ENCODE measurements at places on chromosomes 3 and 15.

DNA sequence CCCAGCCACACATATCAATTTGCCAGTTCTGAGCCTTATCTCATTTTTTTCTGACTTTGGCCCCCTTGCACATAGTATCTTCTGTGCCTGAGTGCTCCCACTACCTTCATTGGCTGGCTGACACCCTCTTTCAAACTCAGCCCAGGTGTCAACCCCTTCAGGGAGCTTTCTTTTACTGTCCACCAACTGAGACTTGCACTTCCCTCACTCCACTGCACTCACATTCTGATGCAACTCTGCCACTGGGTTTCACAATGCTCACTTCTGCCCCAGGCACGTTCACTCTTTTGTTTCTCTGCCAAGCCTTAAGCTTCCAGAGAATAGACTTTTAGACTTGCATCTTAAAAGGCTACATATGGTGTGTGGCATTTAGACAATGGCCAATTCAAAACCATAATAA is 101.5 kb upstream of the CBLB start:
- peak; percentile 19 for DNase-seq

GRCh38 chr15:53437985-53438841 is 321.2 kb downstream of the WDR72 start:
- DNase-seq = no peak

- DNase-seq = no peak
Observed at GRCh38 chr3:8371960-8372463, 129.6 kb upstream of the LMCD1 start.

- no peak for DNase-seq
Observed at GRCh38 chr3:78878011-78878410, 889.8 kb downstream of the ROBO1 start.

- DNase-seq = peak; percentile 70
Observed at GRCh38 chr3:179148616-179149405, 654 bp downstream of the PIK3CA start.

All from mesendoderm (in vitro differentiated cells).